ENCODE measurements at places on chromosomes 16 and 17.

GRCh38 chr16:72172105-72173034 lies at the start of gene PMFBP1:
Gene PMFBP1 (minus strand): TSS chr16:72172155. CDS start chr16:72171208, 947 bp downstream.
- DNase-seq = no peak

- DNase-seq = no peak
These were observed 18.2 kb upstream of the AMZ2 start for GRCh38 chr17:68229619-68230018.

DNA sequence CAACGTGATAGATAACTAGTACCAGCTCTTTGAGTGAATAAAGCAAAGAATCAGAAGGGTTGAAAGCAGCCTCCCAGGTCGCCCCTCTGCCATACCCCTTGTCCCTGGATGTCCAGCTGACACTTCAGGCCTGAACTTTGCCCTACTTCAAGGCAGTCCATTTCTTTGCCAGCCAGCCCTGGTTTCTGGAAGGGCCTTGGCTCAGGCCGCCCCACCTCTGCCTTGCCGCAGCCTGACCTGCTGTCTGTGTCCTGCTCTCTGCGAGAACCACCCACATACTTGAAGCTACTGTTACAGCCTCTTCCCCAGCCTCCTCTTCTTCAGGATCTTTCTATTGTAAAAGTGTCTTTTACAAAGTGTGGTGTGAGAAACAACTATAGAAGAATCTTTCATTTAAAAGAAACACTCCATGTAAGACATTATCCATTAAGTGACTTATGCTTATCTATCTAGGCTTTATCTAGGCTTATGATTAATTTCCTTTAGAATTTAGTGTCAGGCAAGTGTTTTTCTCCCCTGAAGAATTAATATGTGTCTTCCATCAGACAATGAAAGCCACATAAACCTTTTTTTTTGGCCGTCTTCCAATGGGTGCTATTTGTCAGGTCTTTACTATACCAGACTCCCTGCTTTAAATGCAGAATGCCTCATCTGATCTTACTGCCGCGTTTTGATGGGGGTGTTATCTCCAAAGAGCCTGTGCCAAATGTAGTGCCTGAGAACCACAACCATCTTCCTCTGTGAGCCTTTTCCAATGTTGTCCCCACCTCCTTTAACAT lies 133.9 kb downstream of the SOCS1 start:
- no peak for DNase-seq

DNA sequence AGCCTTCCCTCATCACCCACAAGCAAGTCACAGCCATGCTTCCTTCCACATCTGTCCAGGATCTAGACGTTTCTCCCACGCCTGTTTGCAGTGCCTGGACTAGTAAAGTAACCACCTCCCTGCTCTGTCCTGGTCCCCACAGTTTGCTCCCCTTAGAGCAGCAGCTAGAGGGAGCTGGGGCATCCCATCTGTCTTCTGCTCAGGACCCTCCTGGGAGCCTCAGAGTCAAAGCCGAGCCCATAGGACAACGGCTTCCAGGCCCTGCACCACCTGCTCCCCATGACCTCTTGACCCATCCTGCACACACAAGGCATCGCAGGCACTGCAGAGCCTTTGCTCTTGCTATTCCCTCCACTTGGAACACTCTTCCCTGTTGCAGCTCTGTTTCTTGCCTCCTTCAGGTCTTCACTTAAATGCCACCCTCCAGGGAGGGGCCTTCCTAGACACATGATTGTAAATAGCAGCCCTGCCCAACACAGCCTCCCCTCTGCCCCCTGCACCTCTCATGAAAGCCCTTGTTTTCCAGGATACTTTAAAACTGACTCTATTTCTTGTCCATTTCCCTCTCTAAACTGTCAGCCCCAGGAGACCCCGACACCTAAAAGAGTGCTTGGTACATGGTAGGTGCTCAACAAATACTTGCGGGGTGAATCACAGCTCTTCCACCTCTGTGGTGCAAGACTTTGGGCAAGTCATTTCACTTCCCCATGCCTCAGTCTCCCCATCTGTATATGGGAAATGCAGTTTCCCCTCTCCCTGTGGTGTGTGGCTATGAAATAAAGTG lies 3.1 kb downstream of the NATD1 start:
- no peak for DNase-seq

GRCh38 chr16:61419791-61420190 lies 616.4 kb downstream of the CDH8 start:
- DNase-seq = no peak

DNA sequence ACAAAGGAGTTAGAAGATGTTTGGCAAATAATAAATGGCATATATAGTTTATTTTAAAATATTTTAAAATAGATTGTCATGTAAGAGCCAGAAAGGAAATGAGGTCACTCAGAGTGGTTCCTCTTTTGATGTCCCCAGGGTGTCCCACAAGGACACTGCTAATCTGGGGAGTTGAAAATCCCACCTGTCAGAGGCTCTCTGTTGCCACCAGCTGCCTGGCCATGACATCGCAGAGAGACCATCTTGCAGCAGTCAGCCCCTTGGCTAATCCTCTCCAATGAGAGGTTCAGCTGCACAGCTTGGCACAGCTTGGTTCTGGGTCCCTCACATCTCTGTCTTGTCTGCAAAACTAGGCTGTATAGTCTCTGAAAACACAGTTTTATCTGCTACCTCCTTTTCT lies 11.0 kb upstream of the RBFOX1 start:
- no peak for DNase-seq

GRCh38 chr16:48165961-48166578 lies 10.3 kb upstream of the ABCC12 start:
- DNase-seq = no peak

DNA sequence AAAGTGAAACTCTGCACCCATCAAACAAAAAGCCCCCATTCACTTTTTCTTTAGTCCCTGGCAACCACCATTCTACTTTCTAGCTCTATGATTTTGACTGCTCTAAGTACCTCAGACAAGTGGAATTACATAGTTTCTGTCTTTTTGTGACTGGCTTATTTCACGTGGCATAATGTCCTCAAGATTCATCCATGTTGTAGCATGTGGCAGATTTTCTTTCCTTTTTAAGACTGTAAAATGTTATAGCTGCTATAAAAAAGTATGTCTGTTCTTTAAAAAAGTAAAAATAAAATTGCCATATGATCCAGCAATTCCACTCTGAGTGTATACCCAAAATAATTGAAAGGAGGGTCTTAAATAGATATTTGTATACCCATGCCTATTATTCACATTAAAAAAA lies 429.7 kb downstream of the CDH8 start:
- no peak for DNase-seq

- DNase-seq = peak; percentile 84
These were observed 37.9 kb upstream of the ARL4D start for GRCh38 chr17:43360739-43361505.

- DNase-seq = no peak
These were observed 2.9 kb downstream of the NEURL4 start for GRCh38 chr17:7326186-7326585.

GRCh38 chr16:4826980-4827379 lies 20.1 kb downstream of the GLYR1 start:
- DNase-seq = no peak

GRCh38 chr16:84459941-84460405 lies 44.5 kb downstream of the MEAK7 start:
- no peak for DNase-seq

GRCh38 chr17:6910987-6911603 lies 79.6 kb upstream of the TEKT1 start:
- no peak for DNase-seq

- DNase-seq = no peak
These were observed 3.2 kb downstream of the ZC3H7A start for GRCh38 chr16:11793840-11794239.

DNA sequence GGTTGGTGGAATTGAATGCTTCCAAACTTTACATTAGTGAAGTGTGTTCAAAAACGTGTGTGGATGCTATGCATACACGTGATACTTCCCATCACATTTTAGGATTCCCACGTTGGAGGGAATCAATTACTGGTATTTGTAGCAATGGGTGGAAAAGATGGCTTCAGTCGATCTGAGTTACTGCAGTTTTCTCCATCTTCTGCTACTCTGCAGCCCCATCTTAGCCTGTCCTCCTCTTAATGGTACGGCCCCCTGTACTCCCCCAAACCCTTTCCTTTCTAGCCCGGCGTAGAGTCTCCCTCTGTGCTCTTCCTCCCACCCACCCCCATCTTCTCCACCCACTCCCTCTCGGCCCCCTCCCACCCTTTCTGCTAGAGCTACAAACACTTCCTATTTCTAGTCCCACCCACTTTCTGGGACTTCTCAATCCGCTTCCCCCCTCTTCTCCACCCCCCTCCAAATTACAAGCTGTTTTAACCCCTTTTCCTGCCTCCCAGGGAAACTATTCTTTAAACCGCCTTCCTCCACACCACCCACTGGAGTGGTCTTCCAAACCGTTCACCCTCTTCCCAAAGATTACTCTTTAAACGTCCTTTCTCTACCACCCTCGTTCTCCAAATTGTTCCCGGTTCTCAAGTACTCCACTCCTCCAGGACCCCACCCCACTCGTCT lies 1.1 kb downstream of the CHTF8 start:
- DNase-seq = no peak

DNA sequence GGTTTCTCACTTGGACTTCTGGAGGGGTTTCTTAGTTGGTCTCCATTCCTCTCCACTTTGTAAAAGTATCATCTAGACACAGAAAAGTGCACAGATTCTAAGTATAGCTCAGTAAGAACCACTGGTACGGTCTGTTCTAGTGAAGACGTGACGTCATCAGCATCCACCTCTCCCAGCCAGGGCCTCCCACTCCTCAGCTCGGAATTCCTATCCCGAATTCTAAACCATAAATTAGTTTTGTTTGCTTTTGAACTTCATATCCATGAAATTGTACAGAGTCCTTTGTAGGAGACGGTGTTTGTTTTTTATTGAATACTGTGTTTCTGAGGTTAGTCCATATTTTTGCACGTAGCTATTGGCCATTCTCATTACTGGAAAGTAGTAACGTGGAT lies 25.5 kb downstream of the FOXK2 start:
- DNase-seq = no peak

- no peak for DNase-seq
These were observed 298.8 kb downstream of the FOXL1 start for GRCh38 chr16:86877108-86877507.

DNA sequence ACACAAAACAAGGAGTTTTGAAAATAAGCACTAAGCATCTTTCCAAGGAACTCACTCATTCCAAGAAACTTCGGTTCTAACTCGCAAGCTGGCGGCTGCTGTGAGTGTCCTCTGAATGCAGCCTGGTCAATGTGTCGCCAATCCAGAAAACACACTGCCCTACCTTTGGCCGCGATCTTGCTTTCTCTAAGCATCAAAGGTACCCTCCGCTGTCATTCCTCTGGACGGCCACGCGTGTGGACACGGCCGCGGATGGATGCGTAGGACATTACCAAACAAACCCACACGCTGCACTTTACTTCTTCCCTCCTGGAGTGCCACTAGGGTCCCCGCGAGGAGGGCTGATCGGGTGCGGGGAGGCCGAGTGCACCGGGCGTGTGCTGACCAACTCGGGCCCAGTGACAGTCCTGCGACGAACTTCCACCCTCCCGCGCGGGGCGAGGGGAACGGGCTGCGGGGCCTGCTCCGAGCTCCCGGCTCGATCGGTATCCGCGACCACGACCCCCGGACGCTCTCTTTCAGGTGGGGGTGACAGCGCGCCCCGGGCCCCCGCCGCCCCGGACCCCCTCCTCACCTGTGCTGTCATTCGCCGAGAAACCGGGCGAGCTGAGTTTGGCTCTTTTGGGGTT lies 1.1 kb downstream of the CREBBP start:
- DNase-seq = no peak

GRCh38 chr17:61323909-61324868 lies 75.5 kb upstream of the TBX2 start:
- DNase-seq = no peak

DNA sequence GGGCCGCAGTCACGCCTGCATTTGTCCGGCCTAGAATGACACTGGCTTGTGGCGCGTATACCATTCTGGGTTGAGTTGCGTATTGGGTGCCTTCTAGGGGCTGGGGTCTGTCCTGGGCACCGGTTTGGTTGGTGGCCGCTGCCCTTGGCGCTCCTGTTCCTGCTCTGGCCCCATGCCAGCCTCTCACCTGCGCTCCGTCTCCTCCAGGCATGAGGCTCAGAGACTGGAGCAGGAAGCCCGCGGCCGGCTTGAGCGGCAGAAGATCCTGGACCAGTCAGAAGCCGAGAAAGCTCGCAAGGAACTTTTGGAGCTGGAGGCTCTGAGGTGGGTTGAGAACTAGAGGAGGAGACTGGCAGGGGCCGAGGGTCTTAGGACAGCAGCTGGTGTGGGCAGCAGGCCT lies 17.4 kb downstream of the CDIPT start:
- no peak for DNase-seq

DNA sequence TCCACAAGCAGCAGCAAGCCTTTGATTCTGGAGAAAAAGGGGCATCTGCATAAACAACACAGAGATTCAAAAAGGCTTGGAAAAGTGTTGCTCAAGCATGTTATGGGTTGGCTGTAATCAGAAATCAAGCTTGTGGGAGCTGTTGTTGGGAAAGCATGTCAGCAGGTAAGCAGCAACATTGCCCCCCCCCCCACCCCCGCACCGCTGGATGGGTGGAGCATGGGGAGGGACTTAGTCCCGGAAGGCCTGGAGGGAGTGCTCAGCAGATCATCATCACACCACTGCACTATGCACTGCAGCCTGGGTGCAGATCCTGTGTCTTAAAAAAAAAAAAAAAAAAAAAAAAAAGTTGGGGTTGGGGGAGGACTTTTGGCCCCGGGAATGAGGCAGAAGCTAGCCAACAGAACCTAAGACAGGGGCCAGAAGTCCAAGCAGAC lies 16.8 kb upstream of the AKAP1 start:
- no peak for DNase-seq

GRCh38 chr17:68103148-68103547 lies 67.6 kb downstream of the KPNA2 start:
- no peak for DNase-seq

DNA sequence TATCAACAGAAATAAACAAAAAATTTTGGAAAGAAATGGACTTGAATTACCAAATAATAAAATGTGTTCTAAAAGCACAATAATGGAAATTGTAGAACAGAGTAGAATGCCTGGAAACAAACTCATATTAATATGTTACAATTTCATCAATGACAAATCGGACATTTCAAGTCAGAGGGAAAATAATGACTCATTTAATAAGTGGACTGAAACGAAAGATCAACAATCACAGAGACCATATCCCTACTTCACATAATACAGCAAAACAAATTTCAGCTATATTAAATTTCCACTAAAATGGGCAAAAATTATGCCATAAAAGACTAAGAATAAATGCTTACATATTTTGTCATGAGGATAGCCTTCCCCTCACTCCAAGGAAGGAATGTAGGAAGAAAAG lies 25.7 kb downstream of the CDYL2 start:
- no peak for DNase-seq

- no peak for DNase-seq
These were observed 479.3 kb downstream of the HS3ST3B1 start for GRCh38 chr17:14780097-14780651.

GRCh38 chr16:2855536-2855935 lies 2.4 kb downstream of the PRSS22 start:
- no peak for DNase-seq
